ENCODE measurements at places on chromosomes 12 and 14.
A peak's percentile ranks its signal among the peaks of the same experiment; 100 is the strongest.

DNA sequence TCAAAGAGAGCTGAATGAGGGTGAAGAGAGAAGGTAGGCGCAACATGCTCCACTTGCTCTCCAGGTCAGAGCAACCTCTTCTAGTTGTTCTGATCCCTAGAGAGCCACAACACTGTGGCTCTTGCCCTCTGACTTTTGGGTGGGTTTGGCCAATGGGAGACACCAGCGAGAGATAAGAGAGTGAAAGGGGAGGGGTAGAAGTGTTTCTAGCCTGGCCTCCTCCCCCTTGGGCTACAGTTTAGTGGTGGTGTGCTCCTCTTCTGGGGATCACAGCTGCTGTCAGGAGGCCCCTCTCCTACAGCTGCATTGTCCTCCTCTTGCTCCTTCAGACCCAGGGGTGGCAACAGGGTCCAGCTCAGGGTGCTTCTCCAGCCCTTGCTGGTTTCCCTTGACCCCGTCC is 454.8 kb downstream of the FUT8 start:
- DNase-seq, result peak; percentile 32

- DNase-seq, result no peak
Measured at GRCh38 chr14:33186656-33187055, 248.0 kb downstream of the NPAS3 start.

- no peak for DNase-seq
Measured at GRCh38 chr12:30286345-30286926, 409.2 kb downstream of the IPO8 start.

- DNase-seq, result no peak
Measured at GRCh38 chr14:68238976-68239375, 419.4 kb downstream of the RAD51B start.

DNA sequence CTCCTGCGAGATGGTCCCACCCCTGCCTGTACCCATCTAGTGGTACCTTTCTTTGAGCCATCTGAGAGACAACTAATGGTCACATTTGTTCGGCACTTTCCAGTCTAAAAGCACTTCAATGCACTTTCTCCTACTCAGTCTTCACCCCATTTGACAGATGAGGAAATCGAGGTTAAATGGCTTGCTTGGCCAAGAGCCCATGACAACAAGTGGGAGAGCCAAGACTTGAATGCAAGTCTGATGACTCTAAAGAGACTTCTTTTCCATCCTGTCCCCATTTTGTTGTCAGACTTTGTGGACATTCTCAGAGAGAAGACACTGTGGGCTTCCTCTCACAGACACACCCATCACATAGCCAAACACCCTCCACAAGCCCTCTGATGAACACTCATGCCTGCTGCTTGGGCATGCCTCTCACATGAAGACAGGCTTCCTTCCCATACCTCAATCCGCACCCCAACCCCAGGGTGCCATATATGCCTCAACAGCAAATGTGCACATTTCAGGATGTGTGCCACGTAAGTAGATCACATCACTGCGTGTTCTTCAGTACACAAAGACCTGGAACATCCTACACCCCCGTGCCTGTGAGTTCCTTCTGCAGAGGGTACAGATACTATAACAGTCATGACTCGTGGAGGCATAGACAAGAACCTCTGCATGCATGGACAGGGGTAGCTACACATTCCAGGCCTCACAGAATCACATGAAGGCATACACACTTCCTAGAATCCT is 805 bp downstream of the MYH7 start:
- no peak for DNase-seq

- peak; percentile 94 for DNase-seq
Measured at GRCh38 chr12:64221651-64222008, 466 bp downstream of the KICS2 start.

- peak; percentile 4 for DNase-seq
Measured at GRCh38 chr14:59631237-59631636, 54.6 kb upstream of the CCDC175 start.

GRCh38 chr12:127822809-127823411 is 444.1 kb upstream of the TMEM132C start:
- no peak for DNase-seq

DNA sequence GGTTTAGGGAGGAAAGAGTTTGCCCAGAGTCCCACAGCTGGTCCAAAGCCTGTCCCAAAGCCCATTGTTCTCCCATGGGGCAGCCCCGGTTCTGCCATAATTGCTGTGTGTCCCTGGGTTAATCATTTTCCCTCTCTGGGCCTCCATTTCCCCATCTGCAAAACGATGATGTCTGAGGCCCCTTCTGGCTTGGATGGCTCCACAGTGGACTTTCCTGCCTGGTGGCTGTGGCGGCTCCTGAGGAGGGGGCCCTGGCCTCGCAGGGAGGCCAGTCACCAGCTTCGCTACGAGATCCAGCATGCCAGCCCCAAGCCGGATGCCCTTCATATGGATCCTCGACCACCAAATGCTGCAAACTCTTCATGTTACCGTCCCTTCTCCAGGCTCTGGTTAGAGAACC is 37.5 kb upstream of the PPP1R13B start:
- no peak for DNase-seq

DNA sequence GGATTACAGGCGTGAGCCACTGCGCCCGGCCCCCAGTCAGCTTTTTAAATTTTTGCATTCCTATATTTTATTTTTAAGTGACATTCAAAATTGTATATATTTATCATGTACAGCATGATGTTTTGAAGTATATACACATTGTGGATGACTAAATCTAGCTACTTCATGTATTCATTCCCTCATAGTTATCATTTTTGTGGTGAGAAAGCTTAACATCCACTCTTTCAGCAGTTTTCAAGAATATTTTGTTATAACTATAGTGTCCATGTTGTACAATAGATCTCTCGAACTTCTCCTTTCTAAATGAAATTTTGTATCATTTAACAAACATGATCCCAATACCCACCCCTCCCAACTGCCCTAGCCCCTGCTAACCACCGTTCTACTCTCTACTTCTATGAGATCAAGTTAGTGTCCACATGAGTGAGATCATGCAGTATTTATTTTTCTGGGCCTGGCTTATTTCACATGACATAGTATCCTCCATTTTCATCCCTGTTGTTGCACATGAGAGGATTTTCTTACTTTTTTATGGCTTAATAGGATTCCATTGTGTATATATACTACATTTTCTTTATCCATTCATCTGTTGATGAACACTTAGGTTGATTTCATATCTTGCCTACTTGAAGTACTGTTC is 8.8 kb upstream of the HEBP1 start:
- DNase-seq, result no peak

GRCh38 chr12:98799822-98800221 is 154.7 kb downstream of the APAF1 start:
- DNase-seq, result no peak

- DNase-seq, result no peak
Measured at GRCh38 chr12:25317553-25317952, 66.8 kb upstream of the KRAS start.

GRCh38 chr14:55122440-55122986 is 6.5 kb upstream of the LGALS3 start:
- peak; percentile 54 for DNase-seq

DNA sequence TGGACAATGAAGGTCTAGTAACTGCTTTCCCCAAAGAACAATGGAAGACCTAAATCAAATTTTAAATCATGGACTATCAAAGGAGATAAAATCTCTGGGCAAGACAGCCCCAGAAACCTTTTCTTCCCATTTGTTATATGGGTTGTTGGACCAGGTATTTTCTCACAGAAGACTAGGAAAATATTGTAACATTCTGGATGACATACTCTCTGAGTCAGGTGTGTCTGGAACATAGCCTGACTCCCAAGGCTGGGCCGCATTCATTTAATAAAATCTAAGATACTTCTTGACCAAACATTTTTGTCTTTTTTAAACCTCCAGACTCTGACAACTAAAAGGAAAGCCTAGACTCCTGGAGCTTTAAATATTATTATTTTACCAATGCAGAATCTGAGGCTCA is 87.9 kb downstream of the ATP23 start:
- DNase-seq, result no peak

DNA sequence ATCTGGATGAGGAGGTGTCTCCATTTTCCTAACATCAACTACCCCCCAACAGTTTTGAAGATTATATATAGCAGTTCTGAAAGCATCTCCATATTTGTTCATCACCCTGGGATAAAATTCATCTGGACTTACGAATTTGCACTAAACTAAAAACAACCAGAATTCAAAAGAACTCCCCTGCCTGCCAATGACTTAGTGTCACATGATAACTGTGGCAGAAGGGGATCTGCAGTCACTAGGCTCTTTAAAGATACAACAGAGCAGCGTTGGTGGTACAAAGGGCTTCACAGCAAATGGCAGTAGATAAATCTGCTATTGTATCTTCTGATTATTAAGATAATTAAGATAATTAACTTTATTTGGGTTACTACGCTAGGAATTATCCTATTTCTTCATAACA is 30.1 kb downstream of the GPR135 start:
- no peak for DNase-seq

DNA sequence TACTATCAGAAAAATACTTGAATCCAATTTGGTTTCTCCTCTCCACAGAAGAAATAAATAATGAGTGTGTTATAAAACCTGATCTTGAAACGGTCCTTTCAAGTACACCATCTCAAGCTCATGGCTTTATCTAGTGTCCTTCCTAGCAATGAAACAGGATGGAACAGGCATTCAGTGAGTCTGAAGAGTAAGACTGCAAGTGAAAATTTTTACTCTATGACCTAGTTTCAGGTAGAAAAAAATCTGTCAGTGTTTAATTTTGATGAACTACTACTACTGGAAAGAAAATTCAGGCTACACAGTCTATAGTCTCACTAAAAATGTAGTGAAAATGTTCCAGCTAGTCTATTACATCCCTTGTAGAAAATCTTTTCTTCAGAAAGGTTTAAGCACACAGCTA is 7.7 kb downstream of the CBX5 start:
- DNase-seq, result no peak

DNA sequence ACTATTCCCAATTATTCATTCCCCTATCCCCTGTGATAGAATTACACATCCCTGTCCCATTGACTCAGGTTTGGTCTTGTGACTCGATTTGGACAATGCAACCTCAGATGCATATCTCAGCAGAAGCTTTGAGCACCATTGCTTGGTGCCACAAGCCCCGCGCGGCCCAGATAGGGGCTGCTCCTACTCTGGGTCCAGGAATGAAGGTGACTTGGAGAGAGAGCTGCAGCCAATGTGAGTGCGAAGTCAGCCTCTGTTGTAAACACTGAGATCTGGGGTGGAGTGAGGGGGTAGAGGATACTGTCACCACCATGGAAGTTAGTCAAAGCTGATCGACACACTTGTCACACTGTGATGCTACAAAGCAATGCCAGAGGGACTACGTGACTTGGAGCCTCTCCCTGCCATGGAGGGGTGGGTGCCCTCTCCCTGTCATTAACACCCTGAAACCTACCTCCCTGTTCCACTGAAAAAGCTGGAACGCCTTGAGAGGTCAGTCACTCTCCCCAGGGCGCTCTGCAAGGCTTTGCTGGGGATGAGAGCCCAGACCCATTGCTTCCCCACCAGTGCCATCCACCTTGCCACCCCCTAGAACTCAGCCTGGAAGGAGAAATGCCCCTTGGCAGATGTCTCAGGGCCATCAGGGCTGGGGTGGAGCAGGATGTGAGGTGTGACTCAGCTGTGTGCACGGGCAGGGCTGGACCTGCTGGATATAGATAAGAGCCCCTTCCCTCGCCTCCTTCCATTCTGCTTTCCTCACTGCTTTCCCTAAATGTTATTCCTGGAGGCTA is 6.6 kb upstream of the PLEK2 start:
- DNase-seq, result no peak

- no peak for DNase-seq
Measured at GRCh38 chr12:111636209-111636945, 37.3 kb upstream of the ATXN2 start.

DNA sequence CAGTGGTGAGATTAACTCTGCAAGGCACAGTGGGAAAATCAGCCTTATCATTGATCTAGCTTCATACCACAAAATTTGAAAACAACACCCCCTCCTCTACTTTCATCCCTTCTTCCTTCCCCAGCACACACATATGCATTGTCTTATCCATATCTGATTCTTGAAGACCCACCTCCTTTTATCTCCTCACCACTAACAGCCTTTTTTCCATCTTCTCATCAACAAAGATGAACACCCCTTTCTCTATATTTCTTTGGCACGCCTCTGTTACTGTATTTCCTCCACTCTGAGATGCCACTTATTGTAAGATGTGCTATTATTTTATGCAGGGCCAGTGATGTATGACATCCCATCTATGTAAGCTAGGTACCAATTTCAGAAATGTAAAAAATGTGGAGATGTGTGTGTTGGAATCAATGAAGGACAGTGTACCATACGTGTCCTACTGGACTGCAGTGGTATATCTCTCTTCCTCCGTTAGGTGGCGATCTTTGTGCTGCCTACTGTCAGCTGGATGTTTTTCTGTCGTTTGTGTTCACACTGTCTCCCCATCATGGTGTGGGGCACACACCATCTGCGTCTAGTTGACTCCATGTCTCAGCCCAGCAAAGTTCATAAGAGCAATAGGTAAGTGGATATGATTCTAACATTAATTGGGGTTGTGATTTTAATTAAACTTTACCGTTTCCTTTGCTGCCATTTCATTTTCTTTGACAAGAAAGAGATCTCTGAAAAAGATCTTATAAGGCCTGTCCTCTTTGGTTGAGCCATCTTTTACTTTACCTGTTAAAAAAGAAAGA is 24.0 kb downstream of the CCDC38 start:
- DNase-seq, result no peak

All from NCI-H510A (cell line).